ENCODE measurements at places on chromosomes 7 and 10.

GRCh38 chr10:26410356-26410755 is 27.8 kb upstream of the APBB1IP start:
- DNase-seq: no peak

GRCh38 chr7:71348821-71349681 is 217.1 kb downstream of the GALNT17 start:
- no peak for DNase-seq

DNA sequence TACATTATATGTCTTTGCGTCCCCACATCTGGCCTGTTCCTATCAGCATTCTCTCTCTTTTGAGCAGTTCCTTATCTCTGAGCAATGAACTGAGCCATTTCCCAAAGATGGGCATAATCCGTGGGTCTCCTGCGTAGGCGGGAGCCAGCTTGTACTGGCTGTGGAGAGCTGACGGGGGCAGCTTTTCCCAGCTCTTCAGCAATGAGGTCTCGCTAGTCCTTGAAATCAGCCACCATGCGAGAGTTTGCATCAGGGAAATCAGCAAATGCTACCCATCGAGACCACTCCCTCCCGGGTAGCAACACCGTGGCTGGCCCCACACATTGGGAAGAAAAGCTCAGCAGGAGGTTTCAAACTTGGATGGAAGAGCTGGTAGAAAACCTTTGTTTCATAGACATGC is 51.9 kb upstream of the FAM180A start:
- DNase-seq: no peak

DNA sequence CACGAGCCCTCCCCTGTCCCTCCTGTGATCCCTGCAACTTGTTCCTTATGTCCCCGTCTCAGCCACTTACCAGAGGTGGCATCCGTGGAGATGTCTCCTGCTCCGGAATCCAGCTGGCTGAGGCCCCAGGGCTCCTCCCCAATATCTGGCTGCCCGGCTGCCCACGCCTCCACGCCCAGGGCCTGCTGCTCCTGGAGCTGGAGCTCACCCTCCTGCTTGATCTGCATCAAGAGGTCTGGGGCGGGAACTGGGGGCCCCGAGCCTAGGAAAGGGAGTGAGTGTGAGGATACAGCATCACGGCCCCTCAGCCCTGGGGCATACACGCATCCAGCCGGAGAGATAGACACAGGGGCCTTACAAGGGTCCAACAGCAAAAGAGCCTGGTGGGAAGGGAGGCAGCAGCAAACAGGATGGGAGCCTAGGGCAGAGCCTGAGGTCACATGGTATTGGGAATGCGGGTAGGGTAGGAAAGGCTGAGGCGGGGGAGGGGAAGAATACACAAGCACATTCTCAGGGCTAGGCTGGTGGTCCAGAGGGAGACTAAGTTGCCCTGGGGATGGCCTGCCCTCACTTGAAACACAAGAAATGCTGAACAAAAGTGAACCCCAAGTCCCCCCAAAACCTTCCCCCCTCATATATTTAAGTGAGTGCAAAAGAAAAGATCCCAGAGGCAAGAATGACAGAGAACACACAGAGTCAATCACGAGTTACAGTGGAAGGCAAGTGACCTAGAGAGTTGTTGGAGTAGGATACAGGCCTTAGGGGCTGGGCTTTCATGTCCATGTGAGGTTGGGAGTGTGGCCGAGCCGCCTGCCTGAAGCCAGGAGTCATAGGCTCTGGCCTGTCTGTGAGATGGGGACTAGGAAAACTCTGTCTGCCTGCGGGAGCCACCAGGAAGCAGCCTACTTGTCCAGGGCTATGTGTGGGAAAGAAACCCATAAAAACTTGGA is 16.9 kb upstream of the ZNF777 start:
- no peak for DNase-seq

GRCh38 chr7:143455491-143455890 is 12.2 kb downstream of the TAS2R60 start:
- DNase-seq: no peak

DNA sequence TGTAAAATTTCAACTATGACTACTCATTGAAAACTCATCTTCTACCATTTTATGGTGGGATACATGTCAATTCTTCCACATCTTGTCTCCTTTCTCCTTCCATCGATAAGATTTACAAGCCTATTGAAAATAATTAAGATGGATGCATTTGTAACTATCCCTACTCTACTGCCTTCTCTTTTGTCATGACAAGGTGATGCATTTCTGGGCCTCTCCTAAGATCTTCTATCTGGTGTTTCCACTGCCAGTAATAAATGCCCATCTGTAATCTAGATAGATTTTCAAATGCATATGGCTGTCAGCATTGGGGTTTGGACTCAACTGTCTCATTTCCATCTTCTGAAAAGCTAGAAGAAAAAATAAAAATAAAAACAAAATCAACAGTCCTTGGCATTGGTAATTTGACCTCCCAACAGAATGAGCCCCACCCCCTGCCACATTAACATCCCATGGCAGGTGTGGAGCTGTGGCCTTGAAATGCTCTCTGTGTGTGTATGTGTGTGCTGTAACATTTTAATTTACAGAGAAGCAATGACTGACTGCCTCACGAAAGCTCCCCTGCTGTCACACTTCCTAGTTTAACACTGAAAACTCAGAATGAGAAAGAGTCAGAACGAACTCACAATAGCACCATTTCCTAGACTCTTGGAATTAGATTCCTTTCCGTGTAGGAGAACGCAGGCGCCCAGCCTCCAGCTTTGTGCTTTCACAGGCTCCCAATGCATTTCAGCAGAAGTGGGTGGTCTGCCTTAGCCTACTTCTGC is 74.2 kb downstream of the RHOBTB1 start:
- no peak for DNase-seq

- DNase-seq: no peak
These were observed 51.4 kb upstream of the GRB10 start for GRCh38 chr7:50834031-50834535.

DNA sequence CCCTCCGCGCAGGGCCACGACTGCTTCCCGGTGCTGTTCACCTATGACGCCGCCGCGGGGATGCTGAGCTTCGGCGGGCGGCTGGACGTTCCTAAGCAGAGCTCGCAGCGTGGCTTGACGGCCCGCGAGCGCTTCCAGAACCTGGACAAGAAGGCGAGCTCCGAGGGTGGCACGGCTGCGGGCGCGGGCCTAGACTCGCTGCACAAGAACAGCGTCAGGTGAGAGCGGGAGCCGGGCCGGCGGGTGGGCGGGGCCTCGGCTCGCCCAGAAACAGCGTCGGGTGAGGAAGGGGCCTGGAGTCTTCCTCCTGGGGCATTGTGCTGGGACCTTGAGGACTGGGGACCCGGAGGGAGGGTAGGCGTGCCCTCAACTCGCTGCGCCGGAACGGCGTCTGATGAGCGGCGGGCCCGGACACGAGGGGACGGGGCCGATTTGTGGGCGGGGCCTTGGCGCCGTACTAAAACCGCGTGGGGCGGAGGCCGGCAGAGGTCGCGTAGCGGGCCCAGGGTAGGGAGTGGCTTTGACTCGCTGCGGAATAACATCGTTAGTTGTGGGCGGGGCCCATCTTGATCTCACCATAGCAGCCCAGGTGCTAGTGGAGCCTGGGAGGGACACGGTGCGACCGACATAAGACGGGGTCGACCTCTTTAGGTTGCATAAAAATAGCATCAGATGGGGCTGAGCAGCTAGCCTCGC is 15.6 kb downstream of the PDAP1 start:
- DNase-seq: no peak

DNA sequence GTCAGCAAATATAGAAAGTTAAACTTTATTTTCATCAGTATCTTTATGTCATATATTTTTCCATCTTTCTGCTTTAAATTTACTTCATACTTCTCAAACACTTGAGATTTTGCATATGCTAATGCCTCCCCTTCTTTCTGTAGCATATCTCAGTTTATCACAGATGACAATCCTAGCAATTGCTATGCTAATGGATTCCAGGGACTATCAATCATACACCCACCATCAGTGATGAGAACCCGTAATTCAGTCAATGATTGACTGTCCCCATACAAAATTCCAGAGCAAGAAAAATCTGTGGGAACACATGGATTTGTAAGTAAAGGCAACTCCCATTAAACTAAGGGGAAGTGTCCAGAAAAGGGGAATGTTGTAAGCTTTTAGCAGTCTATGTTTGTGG is 432.4 kb upstream of the SEMA3D start:
- DNase-seq: no peak

- no peak for DNase-seq
These were observed 61.0 kb downstream of the PDGFA start for GRCh38 chr7:458511-459245.

DNA sequence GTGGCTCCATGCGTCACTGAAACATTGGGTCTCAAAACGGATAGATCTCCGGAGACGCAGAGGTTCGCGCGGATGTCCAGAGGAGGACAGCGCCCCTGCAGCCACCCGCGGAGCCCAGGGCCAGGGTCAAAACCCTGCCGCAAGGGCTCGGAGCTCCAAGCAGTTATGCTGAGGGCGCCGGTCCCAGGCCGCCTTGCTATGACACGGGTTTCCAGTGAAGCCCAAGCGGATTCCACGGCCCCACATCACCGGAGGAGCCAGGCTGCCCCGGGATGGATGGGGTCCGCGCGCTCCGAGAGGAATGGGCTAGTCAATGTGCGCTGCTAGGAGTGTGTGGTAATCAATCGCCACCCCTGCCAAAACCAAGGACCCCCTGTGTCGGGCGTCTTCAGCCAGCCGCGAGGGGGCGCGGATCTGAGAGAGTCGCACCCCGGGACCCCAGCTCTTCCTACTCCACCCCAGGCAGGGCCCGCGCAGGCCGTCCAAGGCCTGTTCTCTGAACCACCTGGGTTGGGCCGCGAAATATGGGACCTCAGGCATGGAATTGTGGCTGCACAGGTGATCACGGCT is 5.6 kb upstream of the EMX2 start:
- DNase-seq: no peak

GRCh38 chr10:72077275-72077990 is 10.9 kb downstream of the SPOCK2 start:
- DNase-seq: no peak

DNA sequence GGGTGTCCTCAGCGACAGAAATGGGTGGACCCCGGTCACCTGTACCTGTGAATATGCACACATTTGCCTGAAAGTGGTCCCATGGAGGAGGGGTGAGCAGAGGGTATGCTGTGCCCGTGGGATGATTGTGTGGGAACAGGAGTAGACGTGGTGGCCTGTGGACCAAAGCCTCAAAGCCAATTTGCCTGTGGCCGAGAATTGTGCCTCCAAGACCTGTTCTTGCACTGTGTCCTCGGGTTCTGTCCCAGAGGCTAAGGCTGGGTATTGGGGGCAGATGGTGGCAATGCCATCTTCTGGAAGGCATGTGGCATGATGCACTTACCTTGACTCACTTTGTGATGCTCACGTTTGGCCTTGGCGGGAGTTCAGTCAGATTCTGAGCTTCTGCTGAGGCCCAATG is 351.0 kb downstream of the TCERG1L start:
- no peak for DNase-seq

- peak; percentile 1 for DNase-seq
These were observed 33.9 kb downstream of the CACUL1 start for GRCh38 chr10:118720685-118721538.

DNA sequence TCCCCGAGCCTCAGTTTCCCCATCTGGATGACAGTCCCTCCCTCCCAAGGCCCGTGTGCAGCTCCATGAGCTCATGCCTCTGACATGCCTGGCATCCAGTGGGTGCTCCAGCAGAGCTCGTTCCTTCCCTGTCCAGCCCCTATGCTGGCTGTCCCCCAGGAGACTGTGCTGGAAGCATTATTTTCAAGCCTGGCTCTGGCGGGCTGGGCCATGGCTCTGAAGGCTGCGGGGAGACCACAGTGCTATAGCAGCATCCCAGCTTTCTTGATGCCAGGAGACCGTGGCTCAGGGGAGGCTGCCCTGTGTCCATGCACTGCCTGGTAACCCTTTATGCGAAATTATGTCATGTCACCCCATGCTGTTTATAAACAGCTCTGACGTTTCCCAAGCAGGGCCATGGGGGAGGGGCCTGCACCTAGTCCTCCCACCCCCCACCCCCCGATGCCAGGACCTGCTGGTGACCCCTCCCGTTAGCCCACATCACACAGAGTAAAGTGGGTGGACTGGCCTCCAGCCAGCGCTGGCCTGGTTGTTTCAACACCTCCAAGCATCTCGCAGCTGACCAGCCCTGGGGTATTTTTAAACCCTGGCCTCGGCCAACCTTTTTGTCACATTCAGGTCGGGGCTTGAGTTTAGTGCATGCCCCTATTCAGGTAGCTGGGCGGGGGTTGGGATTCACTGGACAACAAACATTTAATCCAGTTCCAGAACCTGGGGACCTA is 105.9 kb upstream of the ZNF716 start:
- no peak for DNase-seq

DNA sequence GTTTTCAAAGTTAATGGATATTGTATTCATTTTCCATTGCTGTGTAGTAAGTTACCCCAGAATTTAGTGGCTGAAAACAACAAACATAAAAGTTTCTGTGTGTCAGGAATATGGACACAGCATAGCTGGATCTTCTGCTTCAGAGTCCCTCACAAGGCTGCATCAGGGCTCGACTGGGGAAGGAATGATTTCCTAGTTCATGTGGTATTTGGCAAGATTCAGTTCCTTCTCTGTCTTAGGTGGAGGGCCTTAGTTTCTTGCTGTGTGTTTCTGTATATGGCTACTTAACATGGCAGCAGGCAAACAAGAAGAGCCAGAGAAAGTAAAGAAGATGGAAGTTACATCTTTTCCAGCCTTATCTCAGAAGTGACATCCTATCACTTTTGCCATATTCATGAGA is 51.1 kb downstream of the TPST1 start:
- no peak for DNase-seq

DNA sequence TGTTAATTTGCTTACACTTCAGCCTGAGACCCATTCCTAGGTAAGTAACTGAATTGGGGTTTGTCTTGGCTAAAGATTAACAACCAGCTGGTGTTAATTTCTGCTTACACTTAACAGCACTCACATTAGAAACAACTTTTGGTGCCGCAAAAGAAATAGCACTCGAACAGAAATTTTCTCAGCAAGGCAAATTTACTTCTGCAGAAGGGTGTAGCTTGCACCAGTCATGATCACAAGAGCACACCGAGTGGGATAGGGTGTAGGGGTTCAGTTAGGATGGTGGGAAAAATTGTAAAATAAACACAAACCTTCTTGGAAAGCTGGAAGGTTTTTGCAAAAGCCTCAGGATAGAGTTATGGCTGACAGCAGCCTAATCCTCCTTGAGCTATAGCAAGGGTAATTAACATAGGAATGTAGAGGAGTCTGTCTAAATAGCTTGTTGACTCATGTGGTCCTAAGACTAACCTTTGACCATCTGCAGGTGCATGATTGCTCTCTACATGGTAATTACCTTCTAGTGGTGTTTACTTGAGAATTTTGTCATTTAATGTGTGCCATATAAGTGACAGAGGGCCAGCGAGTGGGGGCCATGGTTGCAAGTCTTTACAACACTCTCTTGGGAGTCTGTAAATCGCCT is 67.8 kb upstream of the CDK13 start:
- DNase-seq: no peak

DNA sequence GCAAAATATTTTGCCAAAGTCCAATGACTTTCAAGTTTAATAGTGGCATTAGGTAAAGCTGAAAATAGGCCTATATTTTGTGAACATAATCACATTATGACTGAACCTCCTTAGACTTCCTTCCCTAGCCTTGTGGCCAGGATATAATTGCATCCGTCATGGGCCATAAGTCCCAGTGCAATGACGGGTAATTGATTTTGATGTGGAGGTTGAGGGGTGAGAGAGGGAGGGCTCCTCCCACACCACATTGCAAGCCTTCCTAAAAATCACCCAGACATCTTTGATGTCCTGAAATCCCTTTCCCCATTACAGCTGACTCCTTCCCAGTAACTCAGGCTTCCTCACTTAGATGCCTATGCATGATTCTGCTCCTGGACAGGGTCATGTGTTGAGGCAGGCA is 25.6 kb downstream of the TAS2R41 start:
- DNase-seq: no peak
